ENCODE measurements at places on chromosomes 6 and 20.
A peak's percentile ranks its signal among the peaks of the same experiment; 100 is the strongest.

- no peak for DNase-seq
Observed at GRCh38 chr6:86888301-86888700, 49.0 kb upstream of the HTR1E start.

DNA sequence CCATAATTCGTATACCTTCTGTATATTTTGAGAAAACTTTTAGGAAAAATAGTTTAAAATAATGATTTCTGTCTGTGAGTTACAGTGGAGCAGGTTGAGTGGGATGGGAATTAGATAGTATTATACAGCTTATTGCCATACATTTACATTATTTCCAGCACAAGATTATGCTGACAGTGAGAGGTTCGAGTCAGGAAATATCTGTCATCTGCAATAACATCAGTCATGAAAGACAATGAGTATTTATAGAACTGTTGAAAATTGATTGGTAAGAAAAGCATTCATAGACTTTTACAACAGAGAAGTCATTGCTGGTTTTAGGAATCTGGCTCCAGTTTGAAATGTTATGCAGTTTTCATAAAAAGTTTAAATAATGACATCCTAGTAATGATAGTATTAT lies 45.9 kb downstream of the FAM135A start:
- no peak for DNase-seq

GRCh38 chr6:7267466-7268091 lies 45.4 kb downstream of the SSR1 start:
- DNase-seq: peak; percentile 78

GRCh38 chr20:54059691-54060364 lies 10.6 kb downstream of the BCAS1 start:
- DNase-seq: no peak

DNA sequence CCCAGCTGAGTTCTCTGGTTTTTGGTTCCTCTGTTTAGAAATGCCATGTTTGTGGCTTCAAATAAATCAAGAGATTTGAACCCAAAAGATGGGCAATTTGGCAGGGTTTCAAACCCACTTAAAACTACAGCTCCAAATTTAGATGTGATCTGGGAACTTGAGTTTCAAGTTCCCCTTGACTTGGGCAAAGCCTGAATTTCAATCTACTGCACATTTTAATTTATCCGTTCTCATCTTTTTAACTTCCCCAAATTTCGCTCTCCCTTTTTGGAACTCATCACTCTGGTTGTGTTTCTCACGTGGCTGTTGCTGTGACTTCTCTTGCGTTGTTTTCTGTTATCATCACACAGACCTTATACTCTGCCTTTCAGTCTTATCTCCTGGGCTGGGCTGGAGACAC lies 230.9 kb downstream of the CDC5L start:
- DNase-seq: no peak

- no peak for DNase-seq
Observed at GRCh38 chr6:170006071-170006899, 254.9 kb downstream of the ERMARD start.

- DNase-seq: no peak
Observed at GRCh38 chr6:13339863-13340630, 11.7 kb upstream of the TBC1D7 start.

DNA sequence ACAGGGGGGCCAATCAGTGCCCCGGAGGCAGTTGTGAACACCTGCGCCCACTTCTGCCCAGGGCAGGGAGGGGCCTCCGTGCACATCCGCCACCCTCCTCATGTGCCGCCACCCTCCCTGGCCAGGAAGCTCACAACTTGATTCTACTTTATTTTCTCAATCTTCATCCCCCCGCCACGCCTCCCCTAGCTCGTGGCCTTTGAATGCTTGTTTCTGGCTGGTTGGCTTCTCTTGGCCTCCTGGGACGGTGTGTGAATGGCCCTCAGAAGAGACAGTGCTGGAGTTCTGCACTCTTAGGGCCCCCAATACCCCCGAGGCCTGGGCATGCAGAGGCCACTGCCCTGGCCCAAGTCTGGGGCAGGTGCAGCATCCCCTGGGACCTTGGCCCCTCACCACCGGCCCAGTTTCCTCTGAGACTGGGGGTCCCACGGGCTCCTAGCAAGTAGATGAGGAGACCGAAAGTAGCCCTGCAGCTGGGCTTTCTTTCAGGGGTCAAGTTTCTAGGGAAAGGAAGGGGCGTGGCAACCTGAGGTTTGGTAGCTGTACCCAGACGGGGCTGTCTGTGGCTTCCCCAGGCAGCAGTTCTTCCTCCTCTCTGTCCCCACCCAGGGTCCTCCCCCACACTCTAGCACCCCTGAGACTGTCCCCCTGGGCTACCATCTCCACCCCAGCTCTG lies 1.3 kb downstream of the RGS19 start:
- DNase-seq: no peak

- no peak for DNase-seq
Observed at GRCh38 chr6:79818471-79818870, 128.9 kb downstream of the ELOVL4 start.
